ENCODE measurements at places on chromosomes 2 and 18. TPM values are rescaled to one million over a fixed set of nuclear protein-coding genes. Genes with fewer than 3 reads are reported as not detected.

ATP8B1 gene
- total RNA-seq = 0.13 TPM

ATOH8 gene
- not detected for total RNA-seq

RAB6C gene
- not detected for total RNA-seq

UXS1 gene
- total RNA-seq = 29.4 TPM

CCDC74B gene
- total RNA-seq = 0.23 TPM

DNAH6 gene
- 0.03 TPM for total RNA-seq

GRB14 gene
- total RNA-seq = 0.27 TPM

SPAST gene
- 19.8 TPM for total RNA-seq

LYG2 gene
- not detected for total RNA-seq

DNA sequence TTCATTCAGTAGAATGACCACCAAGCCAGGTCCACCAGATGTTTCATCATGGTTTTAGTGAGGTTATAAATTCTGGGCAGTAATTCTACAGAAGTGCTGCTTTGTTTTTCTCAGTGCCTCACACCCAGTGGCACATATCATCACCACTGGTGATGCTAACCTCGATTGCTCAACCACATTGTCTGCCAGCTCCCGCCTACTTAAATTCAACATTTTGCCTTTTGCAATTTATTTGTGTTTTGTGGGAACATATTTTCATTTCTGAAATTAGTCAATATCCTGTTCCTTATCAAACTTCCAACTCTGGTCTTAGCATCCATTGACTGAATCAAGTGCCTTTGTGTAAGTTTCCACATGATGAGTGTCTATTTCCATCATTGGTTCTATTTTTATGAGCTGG is 62.3 kb upstream of the TMEM178A start:
- no peak for DNase-seq

GRCh38 chr2:210299866-210300373 is 15.1 kb downstream of the MYL1 start:
- no peak for DNase-seq

- no peak for DNase-seq
These were observed 140.4 kb upstream of the APCDD1 start for GRCh38 chr18:10314066-10314465.

DNA sequence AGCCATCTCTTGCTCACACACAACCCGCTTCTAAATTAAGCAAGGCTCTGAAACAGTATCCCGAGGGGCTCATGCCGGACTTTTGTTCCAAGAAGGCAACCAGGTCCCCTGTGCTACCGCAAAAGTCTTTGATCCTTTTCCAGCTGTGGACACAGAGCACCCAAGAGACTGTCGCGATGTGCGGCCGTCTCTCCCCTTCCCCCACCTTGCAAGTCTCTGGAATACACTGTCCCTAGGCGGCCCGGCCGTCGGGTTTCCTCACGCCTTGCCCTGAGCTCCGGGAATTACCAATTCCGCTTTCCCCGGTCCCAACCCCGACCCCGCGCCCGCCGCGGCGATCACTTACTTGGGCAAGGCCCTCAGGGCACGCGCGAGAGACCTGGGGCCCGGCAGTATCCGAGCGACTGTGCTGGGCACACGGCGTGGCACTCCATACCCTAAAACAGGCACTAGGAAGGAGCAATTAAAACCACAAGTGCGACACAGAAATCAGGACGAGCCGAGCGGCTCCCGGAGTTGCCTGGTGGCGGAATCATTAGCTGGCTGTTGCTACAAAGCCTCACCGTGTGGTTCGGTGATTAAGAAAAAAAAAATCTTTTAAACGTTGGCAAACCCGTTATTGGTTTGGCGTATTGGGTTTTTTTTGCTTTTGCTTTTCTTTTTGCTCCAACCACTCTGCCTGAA is 2.2 kb upstream of the DLX1 start:
- no peak for DNase-seq

GRCh38 chr2:46690825-46691224 is 211.5 kb downstream of the TMEM247 start:
- DNase-seq = no peak

DNA sequence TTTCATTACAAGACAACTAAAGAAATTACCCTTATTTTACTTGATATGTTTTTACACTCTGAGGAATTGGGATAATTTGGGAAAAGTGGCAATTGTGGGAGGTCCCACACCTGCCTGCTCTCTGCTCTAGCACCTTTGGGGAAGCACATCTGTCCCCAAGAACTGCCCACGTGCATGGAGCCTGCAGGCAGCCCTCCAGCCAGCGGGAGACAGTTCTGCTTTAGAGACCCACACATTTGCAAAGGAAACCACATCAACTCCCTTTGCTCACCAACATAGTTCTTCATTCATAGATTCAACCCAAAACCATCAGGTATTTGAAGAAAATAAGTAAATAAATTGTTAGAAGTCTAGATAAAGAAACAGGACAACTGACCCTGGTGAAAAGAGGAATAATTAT is 239.9 kb upstream of the ID2 start:
- DNase-seq = no peak

GRCh38 chr2:195658541-195658890 is 1.5 kb downstream of the SLC39A10 start:
- DNase-seq = no peak

- DNase-seq = no peak
These were observed 606.4 kb upstream of the ZNF804A start for GRCh38 chr2:183991968-183992367.

- DNase-seq = no peak
These were observed 6.8 kb downstream of the ACTR1B start for GRCh38 chr2:97656905-97657587.

GRCh38 chr2:62306751-62307468 is 111.0 kb downstream of the B3GNT2 start:
- no peak for DNase-seq

DNA sequence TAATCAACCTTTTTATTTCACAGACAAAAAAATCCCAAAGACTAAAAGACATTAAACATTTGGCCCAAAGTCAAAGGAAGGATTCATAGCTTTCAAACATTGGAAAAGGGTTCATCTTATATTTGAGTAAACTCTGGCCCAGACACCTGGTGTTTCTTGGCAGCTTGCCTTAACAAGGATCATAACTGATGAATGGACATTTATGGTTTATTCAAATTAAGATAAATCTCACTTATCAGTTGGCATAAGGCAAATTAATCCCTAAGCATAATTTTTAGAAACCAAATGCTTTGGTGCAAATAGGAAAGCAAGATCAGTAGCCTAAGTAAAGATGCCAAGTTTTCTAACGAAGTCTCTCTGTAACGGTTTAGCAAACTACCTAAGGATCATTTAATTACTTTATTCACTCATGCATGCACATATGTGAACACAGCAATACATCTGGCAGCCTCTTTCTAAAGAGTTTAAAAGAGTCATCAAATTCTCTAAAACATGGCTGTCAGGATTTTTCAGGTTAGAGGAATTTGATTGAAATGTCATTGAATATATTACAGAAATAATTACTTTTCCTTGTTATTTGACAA is 323.4 kb upstream of the RBMS1 start:
- no peak for DNase-seq

DNA sequence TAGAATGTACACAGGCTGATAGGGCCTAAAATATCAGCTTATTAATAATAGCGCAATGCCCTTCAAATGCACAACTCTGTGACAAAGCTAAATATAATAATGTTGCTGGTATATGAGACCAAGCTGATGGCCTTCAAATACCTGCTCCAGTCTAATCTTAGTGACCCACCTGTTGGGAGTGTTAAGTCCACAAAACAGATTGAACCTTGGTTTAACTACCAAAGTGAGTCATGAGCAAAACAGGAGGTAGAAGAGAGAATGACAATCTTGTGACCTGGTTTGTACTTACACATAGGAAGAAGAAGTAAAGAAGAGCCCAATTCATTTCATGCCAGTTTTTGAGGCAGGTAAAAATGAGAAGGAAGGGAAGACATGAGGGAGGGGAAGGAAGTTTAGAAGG is 295.0 kb downstream of the NR4A2 start:
- DNase-seq = no peak

GRCh38 chr18:49178736-49179135 is 228.0 kb upstream of the SMAD7 start:
- no peak for DNase-seq

DNA sequence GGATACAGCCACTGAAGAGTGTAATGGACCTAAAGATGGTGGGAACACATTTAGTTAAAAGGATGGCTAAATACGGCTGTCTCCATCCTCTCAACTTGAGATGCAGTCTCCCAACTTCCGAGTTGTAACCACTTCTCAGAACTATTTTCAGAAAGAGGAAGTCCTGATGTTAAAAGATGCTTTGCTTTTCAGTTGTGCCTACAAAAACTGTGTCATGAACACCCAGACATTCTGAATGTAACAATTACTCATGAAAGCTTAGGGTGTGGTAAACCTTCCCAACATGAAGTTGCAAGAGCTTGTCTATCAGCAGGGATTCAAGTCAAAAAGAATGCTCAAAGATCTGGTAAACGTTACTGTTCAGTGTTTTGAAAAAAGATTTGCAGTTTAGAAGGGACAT is 147.9 kb downstream of the DOCK10 start:
- DNase-seq = no peak

- DNase-seq = no peak
These were observed 9.2 kb downstream of the TGIF1 start for GRCh38 chr18:3458952-3459853.

DNA sequence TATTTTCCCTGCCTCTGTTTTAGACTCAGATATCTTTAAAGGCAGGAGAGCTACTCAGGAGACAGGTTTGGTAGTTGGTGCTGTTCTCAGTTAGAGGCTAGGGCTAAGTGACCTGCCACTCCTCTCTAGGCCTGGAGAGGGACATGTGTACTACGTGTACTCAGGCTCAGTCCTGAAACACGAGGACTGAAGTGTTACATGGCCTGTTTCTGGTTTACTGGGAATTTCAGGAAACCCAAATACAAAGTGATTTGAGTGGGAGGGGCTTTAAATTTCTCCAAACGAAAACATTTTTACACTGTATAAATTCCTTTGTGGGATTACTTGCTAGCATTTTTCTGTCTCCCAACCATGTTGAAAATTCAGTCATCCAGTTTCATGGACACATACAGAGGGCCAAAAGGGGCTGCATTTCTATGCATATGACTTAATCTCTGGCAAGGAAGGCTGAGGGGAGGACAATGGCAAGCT is 343.3 kb downstream of the CYP26B1 start:
- DNase-seq = no peak

DNA sequence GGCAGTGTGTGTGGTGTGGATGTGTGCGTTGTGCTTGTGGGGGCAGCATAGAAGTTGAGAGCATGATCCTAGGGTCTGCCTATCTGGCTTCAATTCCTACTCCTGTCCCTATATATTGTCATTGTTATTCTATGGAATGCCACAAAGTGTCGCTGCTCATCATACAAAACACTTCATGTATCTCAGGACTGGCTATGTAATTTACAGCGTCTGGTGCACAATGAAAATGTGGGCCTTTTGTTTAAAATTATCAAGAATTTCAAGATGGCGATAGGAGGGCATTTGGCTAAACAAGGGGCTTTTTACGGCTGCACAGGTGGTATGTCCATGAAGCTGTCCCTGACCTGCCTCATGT is 3.4 kb downstream of the SERPINB2 start:
- DNase-seq = no peak

All from activated T-cell treated with anti-CD3 and anti-CD28 coated beads, Interleukin-2, amount 50 U/mL, for 4 hours (primary cell).